ENCODE measurements at places on chromosomes 12 and 14.

GRCh38 chr14:92334050-92334449 lies 11.1 kb downstream of the SLC24A4 start:
- DNase-seq: no peak

GRCh38 chr12:121170611-121171260 lies 38.1 kb downstream of the P2RX7 start:
- no peak for DNase-seq

- no peak for DNase-seq
Measured at GRCh38 chr12:55850401-55850800, 7.7 kb upstream of the MMP19 start.

DNA sequence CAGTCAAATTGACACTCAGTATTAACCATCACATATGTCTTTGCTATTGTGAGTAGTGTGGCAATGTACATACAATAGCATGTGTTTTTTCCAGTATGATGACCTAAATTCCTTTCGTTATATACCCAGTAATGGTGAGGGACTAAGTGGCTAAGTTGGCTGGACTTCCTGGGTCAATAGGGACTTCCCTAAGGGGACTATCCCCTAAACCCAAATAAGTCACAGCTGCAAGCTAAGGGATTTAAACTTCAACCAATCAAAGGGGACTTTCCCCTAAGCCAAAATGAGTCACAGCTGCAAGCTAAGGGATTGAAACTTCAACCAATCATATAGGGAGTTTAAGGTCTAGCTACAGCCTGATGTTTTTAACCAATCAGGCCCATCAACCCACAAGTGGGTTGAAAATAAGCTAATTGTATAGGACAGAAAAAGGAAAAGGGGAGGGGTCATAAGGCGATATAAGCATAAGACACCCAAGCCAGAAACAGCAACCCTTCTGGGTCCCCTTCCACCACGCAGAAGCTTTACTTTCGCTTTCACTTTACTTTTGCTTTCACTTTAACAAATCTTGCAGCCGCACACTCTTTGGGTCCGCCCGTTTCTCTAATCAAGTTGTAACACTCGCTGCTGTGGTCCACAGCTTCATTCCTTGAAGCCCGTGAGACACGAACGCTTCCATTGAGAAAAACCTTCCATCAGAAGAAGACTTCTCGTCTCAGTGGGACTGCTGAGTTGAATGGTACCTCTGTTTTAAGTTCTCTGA lies 404.4 kb downstream of the FLRT2 start:
- DNase-seq: peak; percentile 43

DNA sequence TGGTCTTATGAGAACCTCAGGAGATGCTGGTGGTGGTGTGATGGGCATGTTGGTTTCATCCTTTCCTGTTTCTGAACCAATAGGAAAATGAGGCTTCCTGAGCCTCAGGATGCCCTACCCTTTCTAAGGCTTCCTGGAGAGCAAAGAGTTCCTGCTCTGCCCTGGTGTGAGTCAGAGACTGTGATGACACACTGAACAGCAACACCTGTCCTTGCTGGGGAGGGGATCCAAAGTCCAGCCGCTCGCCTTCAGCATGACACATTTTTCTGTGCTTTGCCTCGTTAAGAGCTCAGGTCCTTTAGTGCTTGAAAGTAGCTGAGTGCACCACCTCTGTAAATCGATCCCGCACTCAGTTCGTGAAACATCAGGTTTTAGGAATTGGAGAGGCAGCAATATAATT lies 116.0 kb downstream of the CACNA1C start:
- DNase-seq: no peak

DNA sequence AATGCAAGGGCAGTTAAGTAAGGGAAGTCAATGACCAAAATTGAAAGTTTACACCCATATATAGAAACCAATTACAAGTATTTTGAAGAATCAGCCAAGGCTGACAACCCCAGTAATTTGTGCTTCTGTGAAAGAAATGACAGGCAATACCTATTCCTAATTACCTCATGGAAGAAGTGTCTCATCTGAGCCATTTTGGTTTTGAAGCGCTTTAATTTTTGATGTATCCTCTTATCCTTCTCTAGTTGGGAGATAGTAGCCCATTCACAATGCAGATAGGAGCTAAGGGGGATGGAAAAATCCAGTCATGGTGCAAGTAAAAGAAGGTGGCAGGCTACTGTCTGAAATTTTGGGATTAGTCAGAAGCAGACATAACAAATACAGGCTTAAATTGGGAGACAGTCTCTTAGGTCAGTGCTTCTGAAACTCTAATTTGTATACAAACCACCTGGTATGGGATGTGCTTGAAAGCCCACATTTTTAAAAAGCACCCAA lies 30.4 kb upstream of the SUPT16H start:
- DNase-seq: no peak

GRCh38 chr12:95213928-95214327 lies 3.3 kb downstream of the FGD6 start:
- DNase-seq: no peak

DNA sequence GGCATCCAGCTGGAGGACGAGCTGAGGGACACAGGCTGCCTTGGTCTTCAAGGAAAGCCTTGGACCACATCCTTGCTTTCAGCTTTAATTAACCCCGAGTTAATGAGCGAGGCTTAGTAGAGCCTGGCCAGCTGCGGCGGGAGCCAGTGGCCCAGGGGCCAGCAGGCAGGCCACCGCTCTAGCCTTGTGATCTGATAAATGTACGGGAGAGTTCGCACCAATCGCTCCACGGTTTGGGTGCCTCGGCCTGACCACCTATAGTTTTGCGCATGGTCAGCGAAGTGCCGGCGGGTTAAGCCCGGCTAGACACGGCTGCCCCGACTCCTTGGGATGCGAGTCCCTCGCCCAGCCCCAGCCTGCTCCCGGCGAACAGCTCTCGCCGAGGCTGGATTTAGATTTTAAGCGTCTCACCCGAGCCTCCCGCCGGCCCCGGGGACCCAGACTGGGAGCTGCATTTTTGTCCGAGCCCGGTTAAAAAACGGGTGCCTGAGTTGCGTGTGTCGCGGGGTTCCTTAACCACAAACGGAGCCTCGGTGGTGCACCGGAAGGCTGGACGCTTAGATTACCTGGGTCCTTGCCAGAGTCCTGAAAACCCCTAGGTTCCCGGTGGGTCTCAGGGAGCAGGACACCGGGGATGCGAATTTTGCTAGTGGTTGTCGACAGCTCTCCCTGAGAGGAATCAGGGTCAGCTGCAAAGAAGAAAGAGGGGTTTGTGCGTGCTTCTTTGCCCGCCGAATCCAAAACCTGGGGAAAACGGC lies 2.9 kb upstream of the HOXC12 start:
- no peak for DNase-seq

GRCh38 chr12:98001430-98001829 lies 514.0 kb upstream of the TMPO start:
- DNase-seq: no peak

DNA sequence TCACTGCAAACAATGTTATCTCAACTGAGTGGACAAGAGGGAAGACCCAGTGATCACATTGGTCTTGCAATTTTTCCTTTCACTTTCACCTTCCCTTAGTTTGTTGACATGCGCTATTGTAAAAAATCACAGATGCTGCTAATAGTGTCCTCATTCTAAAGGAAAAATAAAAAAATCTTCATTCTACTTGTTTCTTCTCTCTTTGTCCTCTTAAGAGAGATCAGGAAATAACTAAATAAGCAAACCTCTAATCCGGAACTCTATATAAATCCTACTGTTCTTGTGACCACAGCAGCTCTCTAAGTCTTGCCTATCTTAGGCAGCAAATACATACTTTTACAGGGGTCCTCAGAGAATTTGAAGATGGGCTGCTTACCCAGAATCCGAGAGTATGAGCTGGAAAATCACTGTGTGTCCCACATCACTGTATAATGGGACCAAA lies 257.7 kb downstream of the NAV3 start:
- DNase-seq: no peak

DNA sequence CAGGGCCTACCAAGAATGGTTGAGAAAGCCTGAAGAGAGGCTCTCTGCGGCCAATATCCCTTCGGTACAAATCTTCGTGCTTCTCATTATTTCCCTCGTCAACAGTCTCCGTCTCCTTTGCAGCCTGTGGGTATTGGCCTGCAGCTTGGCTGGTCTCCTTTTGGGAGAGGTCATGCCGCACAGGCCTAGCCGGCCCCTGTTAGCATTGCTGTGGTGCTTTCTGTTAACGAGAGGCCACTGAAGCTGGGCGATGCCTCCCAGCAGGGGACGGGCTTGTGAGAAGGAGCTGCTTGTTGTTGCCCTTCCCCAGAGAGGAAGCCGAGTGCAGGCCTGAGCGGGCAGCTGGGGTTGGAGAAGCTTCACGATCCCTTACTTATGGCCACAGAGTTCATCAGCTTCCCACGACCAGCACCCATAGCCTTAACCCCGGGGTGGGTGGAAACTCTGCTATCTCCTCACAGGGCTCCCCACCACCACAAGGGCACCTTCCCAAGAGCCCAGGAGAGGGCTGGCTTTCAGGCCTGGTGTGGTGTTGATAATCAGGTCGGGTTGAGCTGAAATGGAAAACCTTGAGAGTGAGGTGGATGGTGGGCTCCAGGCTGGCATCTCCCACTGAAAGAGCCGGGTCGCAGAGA lies 228.6 kb downstream of the ZFP36L1 start:
- DNase-seq: no peak

DNA sequence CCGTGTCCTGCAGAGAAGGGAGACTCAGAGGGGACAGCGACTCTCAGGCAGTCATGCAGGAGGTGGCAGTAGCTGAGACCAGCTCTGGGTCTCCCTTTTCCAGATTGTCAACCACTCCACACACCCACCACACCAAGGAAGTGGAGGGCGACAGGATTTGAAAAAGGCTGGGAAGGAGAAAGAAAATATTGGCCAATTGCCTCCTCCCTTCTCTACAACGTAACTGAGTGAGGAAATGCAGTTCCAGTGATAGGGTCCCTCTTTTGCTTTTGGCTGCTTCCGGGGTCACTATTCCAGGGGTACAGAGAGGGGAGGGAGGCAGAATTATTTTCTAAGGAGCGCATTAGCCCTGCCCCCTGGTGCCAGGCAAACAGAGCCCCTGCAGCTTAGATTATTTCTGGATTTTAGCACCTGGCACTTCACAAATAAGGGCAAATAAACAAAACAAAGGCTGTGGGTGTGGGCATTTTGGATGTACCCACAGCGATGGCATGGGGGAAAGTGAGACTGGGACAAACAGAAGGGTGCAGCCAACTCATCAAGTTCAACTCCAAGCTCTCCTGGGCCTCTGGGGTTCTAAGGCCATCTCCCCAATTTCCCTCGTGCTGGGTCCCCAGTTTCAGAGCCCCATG lies 20.4 kb downstream of the ASB2 start:
- DNase-seq: no peak

DNA sequence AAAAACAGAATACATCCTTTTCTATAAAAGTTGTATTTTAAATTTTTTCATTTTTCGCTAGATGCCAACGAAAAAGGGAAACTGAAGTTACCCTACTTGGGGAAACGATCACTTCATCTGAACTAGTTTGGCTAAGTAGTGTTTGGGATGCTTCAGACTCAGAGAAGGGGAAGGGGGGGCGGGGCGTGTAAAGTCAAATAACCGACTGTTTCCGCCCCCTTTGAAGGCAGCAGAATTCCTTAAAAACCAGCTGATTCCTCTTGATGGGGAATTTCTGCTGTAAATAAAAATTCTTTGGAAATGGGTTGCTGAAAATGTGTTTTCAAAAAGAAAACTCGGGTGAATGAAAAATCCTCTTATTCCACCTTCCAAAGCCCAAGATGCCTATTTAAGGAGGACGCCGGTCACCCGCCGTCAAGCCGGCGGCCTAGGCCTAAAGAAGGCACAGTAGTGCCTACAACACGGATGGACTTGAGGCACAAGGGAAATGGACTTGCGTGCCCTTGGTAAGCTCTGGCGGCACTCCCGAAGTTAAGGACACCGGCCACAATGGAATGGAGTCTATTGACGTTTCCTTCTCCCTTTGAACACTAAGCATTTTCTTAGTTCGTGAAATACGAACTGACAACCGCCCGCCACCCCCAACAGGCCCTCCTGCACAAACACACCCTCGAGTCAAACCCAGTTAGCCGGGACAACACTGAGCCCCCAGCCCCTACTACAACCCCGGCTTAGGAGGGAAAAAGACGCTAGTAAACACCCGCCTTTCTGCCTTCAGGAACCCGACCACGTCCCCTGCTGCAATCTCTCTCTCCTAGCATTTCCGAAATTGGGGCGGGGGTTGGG lies 1.9 kb downstream of the ATXN2 start:
- peak; percentile 51 for DNase-seq

DNA sequence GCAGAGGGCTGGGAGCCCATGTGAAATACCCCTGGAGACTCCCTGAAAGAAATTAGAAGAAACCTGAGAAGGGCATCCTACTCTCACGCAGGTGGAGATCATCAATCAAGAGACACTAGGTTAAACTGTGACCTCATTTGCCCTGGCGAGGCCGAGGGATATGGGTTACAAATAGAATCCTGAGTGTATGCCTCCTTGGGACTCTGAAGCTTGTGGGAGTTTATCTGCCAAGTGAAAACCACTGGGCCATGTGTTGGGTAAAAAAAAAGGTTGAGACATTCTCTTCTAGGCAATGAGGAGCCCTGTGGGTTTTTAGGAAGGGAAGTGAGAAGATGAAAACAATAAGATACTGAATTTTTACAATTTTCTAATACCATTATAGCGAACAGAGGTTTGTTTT lies 160.7 kb upstream of the ARID2 start:
- peak; percentile 41 for DNase-seq

GRCh38 chr14:73239393-73240241 lies 2.3 kb downstream of the PAPLN start:
- no peak for DNase-seq

DNA sequence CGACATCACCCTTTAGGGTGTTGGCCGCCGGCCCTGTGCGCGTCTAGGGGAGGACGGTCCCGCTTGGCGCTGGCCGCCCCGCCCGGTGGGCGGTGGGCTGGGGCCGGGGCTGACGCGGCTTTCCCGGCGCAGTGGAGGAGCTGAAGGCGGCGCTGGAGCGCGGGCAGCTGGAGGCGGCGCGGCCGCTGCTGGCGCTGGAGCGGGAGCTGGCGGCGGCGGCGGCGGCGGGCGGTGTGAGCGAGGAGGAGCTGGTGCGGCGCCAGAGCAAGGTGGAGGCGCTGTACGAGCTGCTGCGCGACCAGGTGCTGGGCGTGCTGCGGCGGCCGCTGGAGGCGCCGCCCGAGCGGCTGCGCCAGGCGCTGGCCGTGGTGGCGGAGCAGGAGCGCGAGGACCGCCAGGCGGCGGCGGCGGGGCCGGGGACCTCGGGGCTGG lies 3.6 kb downstream of the TNFAIP2 start:
- DNase-seq: no peak

GRCh38 chr12:46839232-46839631 lies 13.4 kb upstream of the SLC38A4 start:
- DNase-seq: no peak
